ENCODE measurements at places on chromosomes 2 and 18.

GRCh38 chr2:207473049-207473930, 56.5 kb upstream of the CREB1 start:
- peak; percentile 76 for DNase-seq

GRCh38 chr2:242030226-242030575, 160.7 kb downstream of the RTP5 start:
- DNase-seq: no peak

DNA sequence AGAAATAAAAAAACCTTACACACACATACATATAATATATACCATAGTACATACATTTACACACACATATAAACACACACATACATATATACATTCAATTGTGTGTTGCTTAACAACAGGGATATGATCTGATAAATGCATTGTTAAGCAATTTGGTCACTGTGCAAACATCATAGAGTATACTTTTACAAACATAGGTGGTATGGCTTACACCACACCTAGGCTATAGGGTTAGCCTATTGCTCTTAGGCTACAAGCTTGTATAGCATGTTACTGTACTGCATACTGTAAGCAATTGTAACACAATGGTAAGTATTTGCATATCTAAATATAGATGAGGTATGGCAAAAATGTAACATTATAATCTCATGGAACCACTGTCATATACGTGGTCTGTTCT, 156.8 kb upstream of the ERBB4 start:
- no peak for DNase-seq

DNA sequence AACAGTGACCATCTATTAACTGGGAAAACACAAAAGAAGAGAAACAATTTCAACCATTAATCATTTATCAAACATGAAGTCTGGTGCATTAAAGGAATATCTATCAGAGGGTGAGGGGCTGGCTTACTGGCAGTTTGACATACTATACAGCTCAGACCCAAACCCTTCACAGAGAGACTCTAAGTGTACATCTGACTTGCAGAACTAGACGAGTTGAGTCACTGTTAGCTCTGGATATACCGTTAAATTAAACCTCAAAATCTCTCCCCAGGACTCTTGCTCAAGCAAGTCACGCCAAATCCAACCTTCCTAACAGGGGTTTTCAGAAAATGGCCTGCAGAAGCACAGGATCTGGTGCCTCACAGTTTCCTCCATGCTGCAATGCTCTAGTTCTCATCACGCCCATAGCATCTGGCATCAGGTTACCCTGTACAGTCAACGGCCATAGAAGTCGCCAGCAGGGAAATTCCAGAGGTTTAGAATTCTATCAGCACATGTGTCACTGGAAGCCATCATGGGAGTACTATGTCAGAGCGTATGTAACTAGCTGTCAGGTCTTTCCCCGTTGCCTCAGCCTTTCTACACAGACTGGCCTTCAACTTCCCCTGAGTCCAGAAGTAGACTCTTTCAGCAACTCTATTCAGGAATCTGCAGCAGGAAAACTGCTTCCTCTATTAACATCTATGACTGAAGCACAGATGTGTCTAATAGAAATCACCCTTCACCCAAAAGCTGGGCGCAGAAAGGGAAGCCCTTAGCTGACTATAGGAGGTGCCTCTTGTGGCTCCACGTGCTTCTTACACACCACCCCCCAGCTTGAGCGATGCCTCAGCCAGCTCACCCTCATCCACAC, 9.3 kb downstream of the TGOLN2 start:
- no peak for DNase-seq

DNA sequence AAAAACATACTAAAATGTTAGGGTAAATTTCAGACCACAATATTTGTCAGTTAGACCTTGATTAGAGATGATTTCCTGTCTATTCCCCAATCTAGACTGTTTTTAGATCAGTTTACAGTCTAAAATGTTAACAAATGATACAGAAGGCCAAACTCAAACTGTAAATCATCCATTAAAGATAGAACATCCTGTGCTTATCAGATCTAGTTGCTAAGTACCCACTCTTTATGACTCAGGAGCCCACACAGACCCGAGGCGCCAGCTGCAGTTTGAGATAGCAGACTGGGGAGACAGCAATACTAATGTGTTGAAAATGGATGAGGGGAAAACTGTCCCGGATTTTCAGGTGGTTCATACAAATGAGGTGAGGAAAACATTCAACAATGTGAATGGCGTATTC, 113.3 kb downstream of the SCG2 start:
- DNase-seq: peak; percentile 41

DNA sequence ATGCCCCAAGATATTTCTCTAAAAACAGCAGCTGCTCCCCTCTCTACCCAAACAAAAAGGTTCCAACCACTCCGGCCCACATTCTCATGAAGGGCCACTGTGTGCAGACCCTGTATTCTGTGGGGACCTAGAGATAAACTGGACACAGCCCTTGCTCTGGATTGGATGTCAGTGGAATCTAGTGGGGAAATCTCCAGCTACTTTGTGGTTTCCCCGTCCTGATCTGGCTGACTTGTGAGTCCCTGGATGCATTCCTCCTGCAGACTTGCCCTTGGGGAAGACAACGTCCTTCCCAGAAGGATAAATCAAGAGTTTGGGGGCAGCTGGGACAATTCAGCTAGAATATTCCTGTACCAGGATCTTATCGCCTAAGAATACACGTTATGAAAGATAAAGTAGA, 151.1 kb downstream of the FSHR start:
- DNase-seq: no peak

All from NCI-H1417 (cell line).